Fibroblast of lung (primary cell): ENCODE measurements at places on chromosomes 11 and 22. TPM values are rescaled to one million over a fixed set of nuclear protein-coding genes. Genes with fewer than 3 reads are reported as not detected.
A peak's percentile ranks its signal among the peaks of the same experiment; 100 is the strongest.

ROBO4 gene
- total RNA-seq, result 0.26 and 0.66 TPM in 2 replicates

GRCh38 chr22:25131198-25131887, 68.3 kb upstream of the CRYBB3 start:
- H3K4me3 ChIP-seq, result no peak overlapping the region
- H3K4me1 ChIP-seq, result no peaks in the 10 kb centered on the region
- no peak for DNase-seq
- H3K27me3 ChIP-seq, result no peaks in the 10 kb centered on the region

DNA sequence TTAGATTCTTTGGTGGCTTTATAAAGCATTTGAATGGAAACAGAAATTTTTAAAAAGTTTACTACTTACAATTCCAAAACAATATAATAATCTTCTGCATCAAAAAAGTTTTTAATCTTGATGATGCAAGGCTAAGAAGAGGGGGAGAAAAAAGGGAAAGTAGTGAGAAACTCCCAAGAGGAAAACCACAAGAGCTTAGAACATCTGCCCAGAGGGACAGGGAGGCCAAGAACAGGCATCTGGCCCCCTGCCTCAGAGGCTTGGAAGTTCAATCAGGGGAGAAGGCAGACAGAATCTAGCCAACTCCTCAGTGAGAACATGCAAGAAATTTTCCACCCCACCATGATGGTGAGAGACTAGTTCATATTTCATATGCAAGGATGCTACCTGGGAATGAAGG, 23.8 kb upstream of the TTC28 start:
- no peak overlapping the region for H3K27ac ChIP-seq
- H3K27me3 ChIP-seq, result no peaks in the 10 kb centered on the region
- DNase-seq, result peak; percentile 44
- H3K36me3 ChIP-seq, result no peaks in the 10 kb centered on the region
- H3K4me3 ChIP-seq, result no peak overlapping the region
- no peaks in the 10 kb centered on the region for H3K4me1 ChIP-seq

GRCh38 chr11:126357055-126357962, 1.8 kb downstream of the ST3GAL4 start:
- H3K36me3 ChIP-seq, result peaks cover 2% of the 10 kb centered on the region
- H3K27me3 ChIP-seq, result no peaks in the 10 kb centered on the region
- peaks cover 21% of the 10 kb centered on the region for H3K4me1 ChIP-seq
- no peak for DNase-seq
- H3K4me3 ChIP-seq, result peak overlapping the region; percentile 63

DNA sequence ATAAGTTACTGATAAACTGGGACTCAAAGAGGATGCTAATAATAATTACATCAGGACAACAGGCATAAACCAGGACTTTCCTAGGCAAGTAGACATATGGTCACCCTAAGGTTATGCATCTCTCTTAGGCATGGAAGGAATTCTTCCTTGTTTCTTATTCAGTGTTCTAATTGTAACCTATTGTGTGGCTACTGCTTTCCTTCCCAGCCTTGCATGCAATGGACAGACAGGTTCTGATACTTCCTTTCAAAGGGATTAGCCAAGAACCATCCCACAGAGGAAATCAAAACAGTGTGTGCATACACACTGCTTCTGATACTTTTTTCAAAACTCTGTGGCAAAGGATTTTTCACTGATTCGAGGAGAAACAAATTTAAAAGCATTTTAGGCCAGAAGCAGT, 48.3 kb downstream of the RRAS2 start:
- H3K27me3 ChIP-seq, result no peaks in the 10 kb centered on the region
- H3K4me1 ChIP-seq, result peaks cover 10% of the 10 kb centered on the region
